T-helper 9 cell (primary cell): ENCODE measurements at places on chromosomes 4 and X.
A peak's percentile ranks its signal among the peaks of the same experiment; 100 is the strongest.

- DNase-seq: no peak
Observed at GRCh38 chr4:155600244-155600643, 66.4 kb upstream of the GUCY1A1 start.

GRCh38 chrX:149497626-149498025 lies 7.5 kb downstream of the IDS start:
- no peak for DNase-seq

GRCh38 chr4:152290366-152290921 lies 245.4 kb downstream of the FBXW7 start:
- no peak for DNase-seq

- DNase-seq: no peak
Observed at GRCh38 chr4:23036921-23037495, 344.3 kb downstream of the GBA3 start.

GRCh38 chrX:20325786-20326388 lies 59.2 kb upstream of the RPS6KA3 start:
- DNase-seq: no peak

GRCh38 chrX:48676893-48677270 lies 6.7 kb upstream of the WAS start:
- DNase-seq: peak; percentile 11

DNA sequence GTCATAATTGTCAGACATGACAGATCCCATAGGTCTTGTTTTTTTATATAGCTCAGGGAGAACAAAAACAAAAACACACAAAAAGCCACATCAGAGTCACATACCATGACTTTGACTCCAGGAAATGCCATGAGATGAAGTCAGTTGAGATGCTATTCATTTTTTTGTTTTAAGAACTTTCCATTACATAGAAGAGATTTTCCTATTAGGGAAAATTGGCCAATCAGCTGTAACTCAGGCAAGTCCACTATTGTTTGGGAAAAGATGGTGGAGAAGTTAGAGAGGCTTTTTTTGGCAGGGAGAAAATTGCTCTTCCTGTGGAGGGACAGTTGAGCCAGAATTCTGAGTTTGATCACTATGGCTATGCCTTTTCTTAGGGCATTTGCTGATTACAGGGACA lies 72.6 kb downstream of the SMARCA5 start:
- no peak for DNase-seq

GRCh38 chrX:105221374-105221773 lies 880 bp upstream of the TEX13A start:
- no peak for DNase-seq

- no peak for DNase-seq
Observed at GRCh38 chr4:42466273-42466844, 69.1 kb downstream of the SHISA3 start.

- DNase-seq: no peak
Observed at GRCh38 chrX:134886002-134886596, 104.7 kb upstream of the SMIM10 start.

DNA sequence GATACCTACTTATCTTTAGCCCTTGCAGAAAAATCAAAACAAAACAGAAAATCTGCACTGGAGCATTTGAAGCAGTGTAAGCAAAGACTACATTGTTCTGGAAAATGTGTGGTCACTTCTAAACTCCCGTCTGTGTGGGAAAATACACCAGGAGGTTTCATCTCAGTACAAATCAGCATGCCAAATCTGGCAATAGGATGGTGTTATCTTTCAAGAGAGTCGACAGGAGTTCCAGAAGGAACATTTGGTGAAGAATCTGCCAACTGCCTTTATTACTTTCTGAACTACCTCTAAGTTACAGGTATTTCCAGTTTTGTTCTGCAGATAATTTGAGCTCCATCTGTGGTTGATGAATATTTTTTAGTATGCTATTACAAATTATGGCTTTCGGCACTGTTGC lies 1348.0 kb downstream of the RAPGEF2 start:
- DNase-seq: no peak

- no peak for DNase-seq
Observed at GRCh38 chr4:106317815-106318214, 1.5 kb downstream of the AIMP1 start.

DNA sequence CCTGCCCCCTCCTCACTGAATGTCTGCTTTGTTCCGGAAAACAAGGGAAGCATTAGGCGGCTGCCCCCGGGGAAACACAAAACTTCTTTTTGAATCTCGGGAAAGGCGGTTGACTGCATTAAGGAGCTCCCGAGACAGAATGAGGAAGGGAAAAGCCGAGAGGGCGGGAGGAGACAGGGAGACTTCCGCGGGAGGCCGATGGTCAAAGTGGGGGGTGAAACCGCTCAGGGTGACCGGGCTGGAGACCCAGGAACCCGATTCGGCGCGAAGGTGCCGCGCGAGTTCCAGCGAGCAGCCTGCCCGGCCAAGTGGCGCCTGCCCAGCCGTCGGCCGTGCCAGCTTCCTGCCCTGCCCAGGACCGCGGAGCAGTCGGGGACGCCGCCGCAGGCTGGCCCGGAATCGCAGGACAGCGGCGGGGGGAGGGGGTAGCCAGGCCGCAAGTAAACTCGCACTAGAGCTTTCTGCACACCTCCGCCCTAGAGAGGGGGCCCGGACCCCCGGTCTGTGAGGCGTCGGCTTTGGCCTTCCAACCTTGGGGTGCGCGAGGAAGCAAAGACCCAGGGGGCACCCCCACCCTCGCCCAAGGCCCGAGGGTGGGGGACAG lies 55.1 kb upstream of the BCOR start:
- DNase-seq: no peak

DNA sequence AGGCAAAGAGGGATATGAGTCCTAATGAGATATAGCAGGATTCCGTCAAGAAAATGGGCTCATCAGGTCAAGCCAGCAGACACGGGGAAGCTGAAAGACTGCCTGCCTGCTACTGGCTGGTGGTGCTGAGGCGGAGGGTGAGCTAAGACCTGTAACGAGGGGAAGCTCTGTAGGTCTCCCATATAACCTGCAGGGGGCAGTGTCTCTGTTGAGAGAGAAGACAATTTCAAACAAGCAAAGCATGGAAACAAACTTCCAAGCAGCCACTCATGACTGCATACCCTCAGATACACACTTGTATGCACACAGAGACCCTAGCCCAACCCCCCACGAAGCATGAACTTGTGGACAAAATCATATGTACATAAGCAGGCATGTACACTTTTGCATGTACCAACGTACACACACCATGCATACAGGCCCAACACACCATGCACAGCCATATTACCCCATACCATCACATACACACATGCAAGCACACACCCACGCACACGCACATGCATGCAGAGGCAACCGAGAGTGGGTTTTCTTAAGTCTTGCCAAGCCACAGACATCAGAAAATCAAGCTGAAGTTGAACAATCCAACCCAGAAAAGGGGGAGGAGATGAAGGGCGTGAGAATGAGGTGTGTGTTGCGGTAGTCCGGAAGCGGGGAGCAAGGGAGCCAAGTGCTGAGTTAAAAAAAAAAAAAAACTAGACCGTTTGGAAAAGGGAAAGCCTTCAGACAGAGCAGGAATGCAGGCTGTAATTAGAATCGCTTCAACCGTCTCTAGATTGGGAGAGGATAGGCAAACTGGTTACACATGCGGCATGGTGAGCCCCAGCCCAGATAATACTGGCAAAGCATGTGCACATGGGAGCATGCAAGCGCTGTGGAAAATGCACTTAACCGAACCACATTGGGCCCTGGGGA lies 71.0 kb downstream of the PJA1 start:
- DNase-seq: peak; percentile 4

DNA sequence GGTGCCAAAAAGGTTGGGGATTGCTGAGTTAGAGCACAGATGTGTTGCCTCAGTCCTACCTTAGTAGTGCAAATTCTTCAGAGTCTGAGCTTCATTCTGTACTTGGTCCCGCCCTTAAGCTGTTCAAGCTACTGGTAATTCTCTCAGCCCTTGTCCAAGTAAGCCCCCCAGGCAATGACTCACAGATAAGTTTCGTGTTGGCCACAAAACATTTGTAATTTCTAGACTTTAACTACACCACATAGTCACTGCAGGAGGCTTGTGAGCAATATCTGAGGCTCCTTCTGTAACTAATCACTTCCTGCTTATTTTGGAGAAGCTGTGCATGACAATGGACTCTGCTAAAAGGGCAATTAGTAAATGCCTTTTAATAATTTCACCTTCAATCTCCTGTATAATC lies 1420.5 kb downstream of the PCDH7 start:
- no peak for DNase-seq

GRCh38 chr4:38819569-38819968 lies 15.0 kb upstream of the TLR1 start:
- no peak for DNase-seq

GRCh38 chr4:185534866-185535611 lies at the start of gene PDLIM3:
Gene PDLIM3 (minus strand): TSS chr4:185535507. CDS start chr4:185535434, 73 bp downstream.
- DNase-seq: no peak

DNA sequence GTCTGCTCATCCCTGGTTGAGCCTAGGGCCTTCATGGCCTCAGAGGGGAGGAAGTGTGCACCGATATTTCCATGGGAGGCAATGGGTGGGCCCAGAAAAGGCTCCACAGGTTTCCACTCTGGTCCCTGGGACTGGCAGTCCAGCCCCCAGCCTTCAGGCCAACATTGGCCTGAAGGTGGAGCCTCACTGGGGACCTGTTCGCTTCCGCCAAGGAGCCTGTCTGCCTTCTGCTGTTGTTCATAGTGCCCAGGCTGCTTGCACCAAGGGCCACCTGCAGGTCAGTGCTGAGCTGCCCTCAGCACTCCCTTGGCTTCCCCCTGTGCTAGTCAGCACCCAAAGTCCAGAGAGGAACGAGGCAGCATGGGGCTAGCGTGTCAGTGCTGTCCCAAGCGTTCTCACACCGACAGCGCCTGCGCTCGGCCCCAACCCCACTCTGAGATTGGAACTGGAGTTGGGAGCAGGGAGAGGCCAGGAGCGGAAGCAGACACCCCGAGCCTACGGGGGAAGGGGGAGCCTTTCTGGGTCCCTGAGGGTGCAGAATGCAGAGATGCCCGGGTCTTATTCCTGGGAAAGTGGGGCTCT lies 720.7 kb downstream of the PCDH18 start:
- DNase-seq: no peak

- DNase-seq: peak; percentile 18
Observed at GRCh38 chrX:53682885-53683555, 3.5 kb downstream of the HUWE1 start.

DNA sequence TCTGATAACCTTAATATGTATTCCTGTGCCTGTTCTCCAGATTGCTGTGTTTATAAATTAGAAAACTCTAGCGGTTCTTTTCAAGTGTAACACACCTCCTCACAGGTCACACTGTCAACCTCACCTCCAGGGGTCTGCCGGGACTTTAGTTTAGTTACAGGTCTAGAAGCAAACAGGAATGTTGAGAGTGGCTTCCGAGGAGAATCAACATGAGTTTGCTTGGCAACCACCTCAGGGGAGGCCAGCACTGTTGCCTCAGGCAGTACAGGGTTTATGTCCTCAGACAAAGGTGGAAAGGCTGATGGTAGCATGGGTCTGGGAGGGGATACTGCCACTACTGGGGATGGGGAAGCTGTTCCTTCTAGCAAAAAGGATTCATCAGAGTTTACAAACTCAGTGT lies 438.0 kb downstream of the DTHD1 start:
- DNase-seq: no peak

GRCh38 chrX:63746715-63747114 lies 38.3 kb downstream of the ARHGEF9 start:
- no peak for DNase-seq

DNA sequence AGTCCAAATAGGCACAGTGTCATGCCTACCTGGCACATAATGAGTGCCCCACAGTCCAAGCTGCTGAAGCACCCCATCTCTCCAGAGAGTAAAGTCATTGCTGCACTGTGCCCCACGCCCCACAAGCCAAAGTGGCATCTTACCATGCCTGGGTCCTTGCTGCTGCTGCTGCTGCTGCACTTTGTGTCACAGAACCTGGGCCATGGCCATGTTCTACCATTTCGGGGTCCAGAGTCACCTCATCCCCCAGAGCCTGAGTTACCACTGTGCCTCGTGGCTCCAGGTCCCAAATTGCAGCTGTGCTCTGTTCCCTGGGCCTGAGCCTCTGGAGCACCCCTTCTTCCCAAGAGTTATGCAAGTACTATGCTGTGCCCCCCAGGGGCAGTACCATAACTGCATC lies 40.5 kb downstream of the SLC10A7 start:
- no peak for DNase-seq

DNA sequence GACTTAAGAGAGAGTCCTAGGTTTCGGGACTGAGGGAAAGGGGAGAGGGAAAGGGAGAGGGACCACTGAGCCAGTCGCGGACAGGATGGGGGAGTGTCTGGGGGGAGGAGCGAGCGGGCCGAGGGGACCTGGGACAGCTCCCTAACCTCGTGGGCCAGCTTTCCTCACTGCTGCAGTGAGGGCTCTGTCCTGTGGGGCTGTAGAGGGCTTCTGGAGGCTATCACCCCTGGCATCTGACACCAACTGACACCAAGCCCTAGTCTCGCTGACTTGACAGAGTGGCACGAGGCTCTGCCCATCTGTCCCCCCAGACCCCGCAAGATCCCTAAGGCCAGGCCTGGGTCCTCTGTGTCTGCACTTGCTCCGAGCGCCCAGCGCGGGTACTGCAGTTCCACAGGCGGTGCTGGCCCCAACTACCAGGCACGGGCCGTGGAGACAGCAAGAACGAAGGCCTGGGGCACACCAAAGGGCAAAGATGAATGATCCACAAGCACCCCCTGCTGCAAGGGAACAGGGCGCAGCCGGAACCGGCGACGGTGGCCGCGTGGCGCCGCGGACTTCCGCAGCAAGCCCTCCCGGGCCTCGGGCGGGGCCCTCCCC lies 465 bp downstream of the HAUS7 start:
- no peak for DNase-seq

GRCh38 chrX:17413228-17413627 lies 38.2 kb downstream of the NHS start:
- DNase-seq: no peak

- no peak for DNase-seq
Observed at GRCh38 chr4:146338512-146338911, 124.2 kb downstream of the REELD1 start.

DNA sequence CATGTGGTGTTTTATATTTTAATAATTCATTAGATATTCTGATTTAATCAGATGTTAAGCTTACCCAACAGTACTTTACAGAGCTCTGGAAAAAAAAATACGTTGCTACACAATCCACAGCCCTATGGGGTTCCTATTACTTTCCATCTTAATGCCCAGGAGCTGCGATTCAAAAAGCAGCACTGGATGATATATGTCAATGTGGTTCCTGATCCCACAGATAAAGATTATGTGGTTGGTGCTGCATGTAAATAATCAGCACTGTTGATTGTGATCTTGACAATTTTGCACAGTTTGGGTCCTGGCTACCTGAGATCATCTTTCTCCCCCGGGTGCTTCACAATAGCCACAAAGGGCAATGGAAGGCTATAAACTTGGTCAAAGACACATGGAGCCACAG lies 72.7 kb upstream of the DCLK2 start:
- no peak for DNase-seq
